ENCODE measurements at places on chromosomes 6 and 20. TPM values are rescaled to one million over a fixed set of nuclear protein-coding genes. Genes with fewer than 3 reads are reported as not detected.

GRCh38 chr6:5143634-5144311, 58.6 kb downstream of the PPP1R3G start:
- no peak for DNase-seq

- no peak for DNase-seq
Measured at GRCh38 chr6:69775941-69776340, 20.9 kb downstream of the LMBRD1 start.

DNA sequence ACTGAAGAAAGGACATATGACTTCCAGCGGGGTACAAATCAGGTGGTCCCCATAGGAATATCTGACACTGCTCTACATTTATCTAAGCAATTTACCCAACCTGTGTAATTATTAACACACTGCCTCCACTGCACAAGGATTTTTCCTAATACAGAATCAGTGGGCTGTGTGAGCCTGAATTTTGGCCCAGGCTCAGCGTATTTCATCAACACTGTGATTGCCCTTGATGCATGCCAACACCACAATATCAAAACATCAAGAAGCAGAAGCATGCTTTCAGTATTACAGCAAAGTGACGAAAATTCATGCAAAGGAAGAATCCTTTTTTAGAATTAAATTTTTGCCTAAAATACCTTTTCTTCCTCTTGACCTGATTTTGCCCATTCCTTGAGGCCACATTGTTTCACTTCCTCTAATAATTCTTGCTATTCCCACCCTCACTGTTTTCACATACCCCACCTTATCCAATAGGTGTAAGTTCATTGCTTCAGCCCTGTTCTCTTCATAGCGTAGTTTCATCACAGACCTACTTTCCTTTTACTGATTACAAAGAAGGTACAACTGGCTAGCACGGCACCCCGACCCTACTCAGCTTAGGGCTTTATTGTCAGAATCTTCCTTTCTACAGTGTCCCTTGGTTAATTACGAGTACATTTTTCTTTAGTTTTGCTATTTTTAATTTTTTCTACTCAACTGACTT, 83.7 kb upstream of the PTCHD4 start:
- peak; percentile 1 for DNase-seq

Gene KCNK17
- not detected for total RNA-seq

- peak; percentile 87 for DNase-seq
Measured at GRCh38 chr6:159701413-159701999, 8.5 kb upstream of the SOD2 start.

Gene CLDN20
- not detected for total RNA-seq

GRCh38 chr6:165774903-165775601, 112.0 kb upstream of the PDE10A start:
- DNase-seq: peak; percentile 21

Data from kidney epithelial cell (primary cell).